B cell (primary cell): ENCODE measurements at places on chromosomes 4 and X. TPM values are rescaled to one million over a fixed set of nuclear protein-coding genes. Genes with fewer than 3 reads are reported as not detected.

- DNase-seq = no peak
Measured at GRCh38 chr4:145796346-145796745, 116.4 kb downstream of the C4orf51 start.

- DNase-seq = no peak
Measured at GRCh38 chrX:45191820-45192409, 8.8 kb downstream of the DIPK2B start.

- DNase-seq = no peak
Measured at GRCh38 chr4:145012841-145013240, 85.2 kb downstream of the ANAPC10 start.

DNA sequence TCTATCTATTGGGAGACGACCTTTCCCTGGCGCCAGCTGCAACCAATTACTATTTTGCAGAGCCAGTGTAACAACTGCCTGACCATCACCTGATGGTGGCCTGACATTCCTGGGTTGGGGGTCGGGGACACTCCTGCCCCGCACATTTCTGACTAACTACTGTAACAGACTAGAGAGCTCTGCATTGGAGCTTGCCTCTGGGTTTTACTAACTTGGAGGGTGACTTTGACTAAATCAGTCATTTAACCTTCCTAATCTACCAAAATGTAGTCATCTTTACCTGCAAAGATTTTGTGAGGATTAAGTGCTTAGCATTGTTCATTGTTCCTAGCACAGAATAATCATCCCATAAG lies 37.5 kb upstream of the ABCG2 start:
- DNase-seq = no peak

DNA sequence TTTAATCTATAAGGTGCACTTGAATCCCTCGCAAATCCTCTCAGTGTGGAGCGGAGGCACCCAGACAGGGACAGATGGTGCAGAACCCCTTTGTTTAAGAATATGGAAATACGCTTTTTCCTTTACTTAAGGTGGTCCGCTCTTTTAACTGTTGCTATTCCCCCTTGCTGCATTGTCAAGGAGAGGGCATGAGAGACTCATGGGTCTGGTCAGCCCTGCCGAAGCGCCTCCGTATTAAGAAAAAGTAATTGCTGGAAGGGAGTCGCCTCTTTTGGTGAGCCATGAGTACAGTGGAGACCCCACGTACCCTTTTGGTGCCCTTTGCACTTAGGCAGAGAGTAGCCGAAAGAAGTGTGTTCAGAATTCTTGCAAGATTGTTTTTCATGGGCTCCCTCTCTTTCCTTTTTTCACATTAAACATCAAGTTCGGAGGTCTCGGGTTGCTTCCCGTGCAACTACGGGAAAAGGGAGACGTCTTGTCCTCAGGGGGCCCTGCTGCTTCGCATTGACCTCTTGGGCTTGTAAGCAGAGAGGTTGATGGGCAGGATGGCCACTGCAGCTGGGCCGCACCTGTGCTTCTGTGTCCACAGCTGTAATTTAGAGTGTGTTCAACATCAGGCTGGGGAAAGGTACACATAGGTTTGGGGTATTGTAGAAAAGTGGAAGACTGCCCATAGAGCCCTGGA lies 109.6 kb downstream of the SPRY1 start:
- no peak for DNase-seq

PCDH18 gene
- total RNA-seq = not detected in 2 replicates

GABRE gene
- total RNA-seq = not detected in 2 replicates

TACR3 gene
- not detected in 2 replicates for total RNA-seq

TMPRSS11B gene
- total RNA-seq = not detected in 2 replicates

GPRASP3 gene
- 0.89 and 1.9 TPM in 2 replicates for total RNA-seq

COL4A6 gene
- not detected in 2 replicates for total RNA-seq
